Trophoblast cell (in vitro differentiated cells and primary cell): ENCODE measurements at places on chromosomes 6 and 20.

DNA sequence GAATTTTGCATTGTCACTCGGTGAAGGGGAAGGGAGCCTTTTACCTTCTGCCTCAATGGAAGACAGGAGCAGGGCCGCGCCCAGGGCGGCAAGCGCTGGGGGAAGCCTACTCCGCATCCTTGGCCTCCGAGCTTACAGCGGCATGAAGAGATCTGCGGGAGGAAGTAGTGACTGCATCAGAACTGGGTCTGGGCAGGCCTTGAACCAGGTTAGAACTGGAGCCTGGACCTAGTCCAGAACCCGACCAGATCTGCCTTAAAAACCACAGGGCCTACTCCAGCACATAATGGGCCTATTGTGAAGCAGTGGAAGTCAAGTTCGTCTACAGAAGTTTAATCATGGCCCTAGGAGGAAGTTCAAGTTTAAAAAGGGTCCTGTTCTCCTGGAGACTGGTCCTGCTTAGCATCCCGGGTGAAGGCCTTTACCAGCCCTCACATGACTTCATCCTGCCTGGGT is 3.1 kb downstream of the COL12A1 start:
- DNase-seq: no peak

GRCh38 chr6:15518057-15518456 is 144.8 kb downstream of the DTNBP1 start:
- peak; percentile 90 for DNase-seq

GRCh38 chr20:52342913-52343312 is 151.3 kb upstream of the ZFP64 start:
- DNase-seq: no peak

GRCh38 chr6:69465866-69466265 is 330.9 kb downstream of the LMBRD1 start:
- DNase-seq: no peak

GRCh38 chr6:87075168-87075567 is 19.7 kb downstream of the CGA start:
- no peak for DNase-seq

DNA sequence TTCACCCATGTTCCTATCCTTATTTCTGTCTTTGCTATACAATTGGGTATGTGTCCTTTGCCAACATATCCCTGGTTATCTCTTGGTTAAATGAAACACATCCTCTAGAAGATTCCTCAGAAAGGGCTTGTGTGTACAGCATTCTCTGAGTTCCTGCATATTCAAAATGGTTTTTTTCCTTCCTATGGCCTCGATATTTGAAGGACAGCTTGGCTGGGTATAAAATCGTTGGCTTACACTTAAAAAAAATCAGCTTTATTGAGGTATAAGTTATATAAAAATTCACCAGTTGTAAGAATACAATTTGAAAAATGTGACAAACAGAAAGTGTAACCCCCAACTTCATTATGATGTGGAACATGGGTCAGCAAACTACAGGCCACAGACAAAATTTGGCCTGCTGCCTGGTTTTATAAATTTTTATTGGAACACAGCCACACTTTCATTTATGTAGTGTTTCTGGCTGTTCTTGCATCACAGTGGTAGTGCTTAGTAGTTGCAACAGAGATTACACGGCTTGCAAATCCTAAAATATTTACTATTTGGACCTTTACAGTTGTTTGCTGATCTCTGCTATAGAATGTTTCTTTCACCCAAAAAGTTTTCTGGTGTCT is 16.7 kb downstream of the PCMT1 start:
- DNase-seq: no peak

DNA sequence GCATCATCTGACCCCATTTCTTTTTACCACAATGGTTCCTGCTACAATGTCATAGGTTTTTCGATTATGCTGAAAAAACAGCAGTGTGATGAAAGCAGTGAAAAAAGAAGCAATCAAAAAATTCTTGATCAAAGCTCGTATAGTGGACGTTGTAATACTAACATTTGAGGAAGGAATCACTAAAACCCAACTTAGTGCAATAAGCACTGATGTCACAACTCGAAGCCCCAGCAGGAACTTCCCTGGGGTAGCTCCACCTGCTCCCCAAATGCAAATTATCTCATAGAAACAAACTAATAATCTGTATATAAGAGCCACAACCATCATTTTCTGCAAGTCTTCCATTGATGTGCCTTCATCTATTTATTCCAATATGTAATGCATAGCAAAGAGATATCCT is 285.6 kb upstream of the SGK1 start:
- DNase-seq: no peak

DNA sequence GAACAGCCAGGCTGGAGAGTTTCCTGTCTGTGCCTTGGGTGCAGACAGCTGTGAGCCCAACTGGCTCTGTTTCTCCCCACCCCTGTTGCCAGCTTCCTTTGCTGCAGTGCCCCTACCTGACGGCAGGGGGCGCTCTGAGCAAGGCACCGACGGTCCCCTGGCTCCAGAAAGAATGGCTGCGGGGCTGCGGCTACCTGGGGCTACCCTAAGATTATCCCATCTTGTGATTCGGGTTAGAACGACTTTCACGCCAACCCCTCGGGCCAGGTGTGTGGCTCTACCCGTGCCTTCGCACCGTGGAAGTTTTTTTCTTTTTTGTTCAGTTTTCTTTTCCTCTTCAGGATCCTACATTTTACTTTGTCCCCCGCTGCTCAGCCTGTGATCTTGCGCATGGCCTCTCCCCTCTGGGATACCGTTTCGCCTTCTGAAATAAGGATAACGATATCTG is 33.4 kb upstream of the AAR2 start:
- DNase-seq: peak; percentile 37

- DNase-seq: no peak
Measured at GRCh38 chr20:6341491-6341890, 218.7 kb upstream of the FERMT1 start.

GRCh38 chr20:17654649-17655285 is 27.3 kb downstream of the RRBP1 start:
- peak; percentile 73 for DNase-seq

GRCh38 chr6:15575357-15576033 is 87.3 kb downstream of the DTNBP1 start:
- DNase-seq: no peak

DNA sequence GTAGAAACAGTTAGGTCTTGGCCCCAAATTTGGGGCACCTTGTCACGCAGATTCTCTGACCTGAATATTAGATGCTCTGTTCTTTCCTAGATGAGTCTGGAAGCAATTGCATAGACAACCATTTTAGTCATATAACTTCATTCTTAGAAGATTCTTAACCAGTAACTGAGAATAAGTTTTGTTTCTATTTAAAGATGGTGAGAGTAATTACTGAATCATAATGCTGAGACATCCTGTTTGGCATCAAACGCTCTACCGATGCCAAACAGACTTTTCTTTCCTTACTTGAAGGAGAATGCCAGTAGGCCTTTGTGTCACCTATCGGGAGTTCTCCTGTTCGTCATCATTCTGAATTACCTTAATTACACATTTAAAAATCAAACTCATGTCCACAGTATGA is 131.6 kb upstream of the ID4 start:
- DNase-seq: no peak

DNA sequence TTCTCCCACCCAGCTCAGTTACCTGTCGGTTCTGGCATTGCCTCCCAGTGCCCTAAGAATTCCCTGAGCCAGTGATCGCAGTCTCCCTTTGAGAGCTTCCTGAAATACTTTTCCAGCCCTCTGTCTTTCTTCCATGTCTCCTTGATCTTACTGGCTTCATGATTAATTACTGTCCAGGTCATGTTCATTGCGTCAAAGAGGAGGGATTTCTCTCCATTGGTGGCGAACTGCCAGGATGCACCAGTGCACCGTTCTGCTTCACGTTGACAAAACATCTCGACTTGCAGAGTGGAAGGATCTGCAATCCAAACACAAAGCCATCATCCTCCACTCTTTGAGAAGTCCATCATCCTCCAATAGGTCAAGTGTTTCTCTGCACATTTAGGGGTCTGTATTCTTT is 8.6 kb downstream of the RAET1E start:
- no peak for DNase-seq

DNA sequence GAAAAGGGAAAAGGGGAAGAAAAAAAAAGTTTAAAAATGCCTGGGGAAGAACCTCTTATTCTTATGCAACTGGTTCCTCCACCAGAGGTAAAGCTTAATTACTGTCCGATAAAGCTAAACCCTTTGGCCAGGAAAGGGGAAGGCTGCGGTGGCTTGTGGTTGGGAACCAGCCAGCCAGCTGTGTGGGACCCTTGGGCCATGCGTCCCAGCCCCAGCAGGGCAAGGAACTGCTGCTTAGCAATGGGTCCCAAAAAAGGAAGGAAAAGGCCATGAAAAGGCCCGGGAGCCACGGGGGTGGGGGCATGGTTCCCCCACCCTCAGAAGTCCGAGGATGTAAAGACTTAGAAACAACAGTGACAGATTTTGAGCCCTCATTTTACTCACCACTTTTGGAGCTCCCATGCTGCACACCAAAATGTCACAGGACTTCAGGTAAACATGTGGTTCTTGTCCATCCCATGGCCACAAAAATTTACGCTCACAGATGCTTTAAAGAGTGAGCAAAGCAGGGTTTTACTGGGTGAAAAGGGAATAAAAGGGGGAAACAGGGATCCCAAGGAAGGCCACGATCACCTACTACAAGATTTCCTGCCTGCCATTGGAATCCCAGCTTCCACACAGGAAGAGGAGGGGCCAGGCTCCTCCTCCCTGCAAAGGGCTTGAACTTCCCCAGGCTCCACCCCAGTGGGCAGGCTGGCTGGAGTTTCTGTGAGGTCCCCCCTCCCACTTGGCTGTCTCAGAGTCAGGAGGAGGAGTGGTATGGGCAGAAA is 1234.7 kb upstream of the GJE1 start:
- no peak for DNase-seq

DNA sequence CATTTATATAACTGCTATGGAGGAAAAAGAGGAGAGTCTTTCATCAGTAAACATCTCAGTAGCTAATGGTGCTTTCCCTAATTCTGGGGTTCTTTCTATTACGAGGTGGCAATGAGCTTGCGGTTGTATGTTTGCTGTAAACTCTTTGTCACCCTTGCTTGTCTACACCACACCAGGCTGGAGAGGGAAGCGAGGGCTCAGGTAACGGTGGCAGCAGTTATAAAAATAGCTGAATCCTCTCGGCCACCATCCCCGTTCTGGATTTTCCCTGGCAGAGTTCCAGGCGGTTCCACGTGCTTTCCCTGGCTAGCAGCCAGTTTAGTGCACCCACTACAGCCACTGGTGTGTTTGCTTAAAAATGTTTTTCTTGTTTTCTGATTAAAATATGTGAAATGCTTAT is 39.0 kb downstream of the MAS1 start:
- no peak for DNase-seq

DNA sequence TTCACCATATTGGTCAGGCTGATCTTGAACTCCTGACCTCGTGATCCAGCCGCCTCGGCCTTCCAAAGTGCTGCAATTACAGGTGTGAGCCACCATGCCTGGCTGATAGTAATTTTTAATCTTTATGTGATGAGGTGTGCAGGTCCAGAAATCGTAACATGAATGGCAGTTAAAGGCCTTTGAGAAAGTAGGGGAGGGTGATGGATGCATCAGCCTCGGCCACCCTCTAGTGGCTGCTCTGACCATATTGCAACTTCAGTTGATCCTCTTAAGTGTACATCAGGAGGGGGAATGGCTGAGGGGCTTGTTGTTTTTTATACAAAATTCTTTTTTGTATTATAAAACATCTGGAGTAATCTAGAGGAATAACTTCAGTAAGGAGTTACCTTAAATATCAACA is 193.0 kb downstream of the ZFAND3 start:
- DNase-seq: peak; percentile 32

GRCh38 chr6:28634411-28634760 is 108.7 kb downstream of the GPX5 start:
- no peak for DNase-seq

DNA sequence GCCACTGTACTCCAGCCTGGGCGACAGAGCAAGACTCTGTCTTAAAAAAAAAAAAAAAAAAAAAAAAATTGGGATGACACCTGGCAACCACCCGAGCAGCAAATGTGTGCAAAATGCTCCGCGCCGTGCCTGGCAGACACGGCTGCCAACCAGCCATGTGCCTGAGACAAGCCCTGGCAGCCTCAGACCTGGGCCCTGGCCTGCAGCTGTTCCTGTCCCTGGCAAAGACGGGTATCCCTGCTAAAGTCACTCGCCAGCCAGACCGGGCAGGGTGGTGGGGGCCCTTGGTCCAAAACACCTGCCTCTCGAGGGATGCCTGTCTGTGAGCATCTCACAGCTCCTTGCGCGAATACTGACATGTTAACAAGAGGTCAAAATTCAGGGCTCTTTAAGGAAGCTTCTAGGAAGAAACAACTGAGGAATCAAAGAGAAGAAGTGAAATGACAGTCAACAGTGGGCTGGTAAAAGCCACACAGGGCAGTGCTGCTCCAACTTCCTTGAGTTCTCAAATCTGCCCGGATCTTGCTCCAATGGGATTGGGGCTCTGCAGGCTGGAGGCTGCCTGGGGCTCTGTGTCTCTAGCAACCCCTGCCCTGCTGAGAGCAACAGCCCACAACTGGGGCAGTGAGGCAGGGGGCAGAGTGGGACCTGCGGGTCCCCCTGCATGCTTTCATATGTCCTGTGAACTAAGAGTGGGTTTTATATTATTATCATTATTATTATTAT is 53.4 kb downstream of the SYTL3 start:
- DNase-seq: no peak

- DNase-seq: no peak
Measured at GRCh38 chr6:134495890-134496248, 178.0 kb upstream of the SGK1 start.

GRCh38 chr6:41325446-41326066 is 9.9 kb upstream of the NCR2 start:
- DNase-seq: no peak

DNA sequence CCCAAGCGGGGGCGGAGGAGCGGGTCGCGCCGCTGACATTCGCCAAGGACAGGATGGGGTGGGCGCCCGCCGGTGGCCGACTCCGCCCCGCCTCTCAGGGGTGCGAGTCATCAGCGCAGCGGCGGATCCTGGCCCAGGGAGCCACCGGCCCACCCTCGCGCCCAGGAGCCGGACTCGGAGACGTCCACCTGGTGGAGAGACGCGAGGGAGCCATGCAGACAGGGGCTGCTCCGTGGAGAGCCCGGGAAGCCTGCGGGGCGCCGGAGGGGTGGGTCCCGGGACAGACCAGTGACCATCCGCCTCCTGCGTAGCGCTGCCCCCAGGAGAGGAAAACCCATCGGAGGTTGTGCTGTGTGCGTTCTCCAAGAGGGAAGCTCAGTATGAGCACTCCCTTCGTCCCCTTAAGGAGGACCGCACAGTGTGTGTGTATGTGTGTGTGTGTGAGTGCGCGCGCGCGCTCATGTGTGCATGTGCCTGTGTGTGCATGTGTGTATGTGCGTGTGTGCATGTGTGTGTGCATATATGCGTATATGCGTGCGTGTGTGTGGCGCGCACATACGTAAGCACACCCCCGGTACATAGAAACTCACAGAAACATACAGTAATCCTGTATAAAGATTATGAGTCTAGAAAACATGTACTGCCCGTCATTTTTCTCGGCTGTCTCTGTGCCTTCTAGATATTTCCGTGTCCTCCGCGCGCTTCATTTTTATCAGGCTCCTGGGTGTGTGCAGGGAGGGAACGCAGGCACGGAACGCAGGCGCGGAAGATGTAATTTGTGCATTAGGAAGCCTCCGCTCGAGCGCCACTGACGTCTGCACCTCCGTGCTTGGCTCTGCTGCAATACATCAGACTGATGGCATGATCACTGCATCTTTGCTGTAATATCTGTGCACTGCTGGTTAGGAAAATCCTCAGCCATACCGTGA is 158.9 kb downstream of the TBXT start:
- DNase-seq: no peak
